ENCODE measurements at places on chromosomes 5 and 9. TPM values are rescaled to one million over a fixed set of nuclear protein-coding genes. Genes with fewer than 3 reads are reported as not detected.

OLFML2A gene
- total RNA-seq, result not detected

GRCh38 chr5:116861666-116862065, 287.0 kb upstream of the SEMA6A start:
- no peak for DNase-seq

- DNase-seq, result no peak
Observed at GRCh38 chr5:157502143-157502647, 42.2 kb downstream of the NIPAL4 start.

DNA sequence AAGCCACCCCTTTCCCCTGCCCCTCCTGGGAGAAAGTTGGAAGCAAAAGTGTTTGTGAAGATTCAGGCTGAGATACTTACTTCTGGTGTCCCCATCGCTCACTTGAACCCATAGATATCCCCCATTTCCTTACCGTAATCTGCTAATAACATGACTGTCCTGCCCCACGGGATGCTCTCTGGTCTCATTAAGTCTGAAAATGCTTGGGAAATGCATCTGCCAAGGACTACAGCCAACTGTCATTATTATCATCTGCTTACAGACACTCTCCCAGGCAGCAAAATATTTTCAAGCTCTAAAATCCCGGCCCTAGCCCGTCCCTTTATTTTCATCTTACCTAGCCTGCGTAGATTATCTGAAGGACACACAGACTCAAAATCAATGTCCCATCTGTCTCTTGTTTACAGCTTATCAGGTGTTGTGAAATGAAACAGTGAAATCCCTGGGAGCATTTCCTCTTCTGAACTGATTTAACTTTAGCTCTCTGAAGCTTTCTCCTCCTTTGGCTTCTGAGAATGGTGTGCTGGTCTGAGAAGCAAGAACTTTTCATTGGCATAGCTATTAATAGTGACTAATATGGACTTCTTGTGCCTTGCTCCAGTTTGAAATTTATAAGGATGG, 126.9 kb upstream of the OSMR start:
- DNase-seq, result no peak
